T-helper 17 cell (primary cell): ENCODE measurements at places on chromosomes 2 and 18. TPM values are rescaled to one million over a fixed set of nuclear protein-coding genes. Genes with fewer than 3 reads are reported as not detected.

EVA1A gene
- not detected for total RNA-seq

VIT gene
- not detected for total RNA-seq

DNA sequence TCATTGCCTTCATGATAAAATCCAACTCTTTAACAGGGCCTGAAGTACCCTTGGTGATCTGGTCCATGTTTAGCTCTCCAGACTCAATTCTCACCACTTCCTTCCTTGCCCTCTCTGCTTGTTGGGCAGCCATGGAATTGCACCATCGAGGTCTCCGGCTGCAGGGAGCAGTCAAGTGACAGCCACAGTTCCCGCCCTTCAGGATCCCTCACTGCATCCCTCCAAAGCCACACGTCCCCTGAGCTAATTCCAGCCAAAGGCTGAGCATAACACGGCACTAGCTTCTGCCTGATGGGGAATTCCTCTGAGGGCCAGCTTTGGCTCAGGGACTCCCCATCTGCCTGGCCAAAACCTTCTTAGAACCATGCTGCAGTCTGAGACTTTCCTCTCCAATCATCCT, 47.4 kb upstream of the SLC1A4 start:
- no peak for DNase-seq

- DNase-seq, result no peak
Measured at GRCh38 chr2:70620020-70620419, 66.4 kb upstream of the TGFA start.

- DNase-seq, result no peak
Measured at GRCh38 chr2:80217446-80217845, 87.1 kb downstream of the LRRTM1 start.

DNA sequence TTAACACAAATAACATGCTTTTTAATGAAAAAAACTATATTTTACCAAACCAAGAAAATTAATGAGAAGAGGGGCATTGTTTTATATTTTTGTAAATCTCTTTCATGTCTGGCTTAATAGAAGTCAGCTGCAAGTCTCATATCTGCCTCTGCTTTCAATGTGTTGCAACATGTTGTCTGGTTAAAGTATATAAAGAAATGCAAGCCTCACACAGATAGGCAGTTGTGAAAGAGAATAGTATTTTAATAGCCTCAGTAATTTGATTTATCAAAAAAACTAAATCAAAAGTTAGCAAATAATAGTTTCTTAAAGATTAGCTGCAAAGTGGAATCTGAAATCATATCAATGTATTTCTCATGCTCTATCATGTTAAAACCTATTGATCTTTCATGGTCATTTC, 52.9 kb upstream of the NCOA1 start:
- no peak for DNase-seq
